ENCODE measurements at places on chromosomes 5 and 9.

DNA sequence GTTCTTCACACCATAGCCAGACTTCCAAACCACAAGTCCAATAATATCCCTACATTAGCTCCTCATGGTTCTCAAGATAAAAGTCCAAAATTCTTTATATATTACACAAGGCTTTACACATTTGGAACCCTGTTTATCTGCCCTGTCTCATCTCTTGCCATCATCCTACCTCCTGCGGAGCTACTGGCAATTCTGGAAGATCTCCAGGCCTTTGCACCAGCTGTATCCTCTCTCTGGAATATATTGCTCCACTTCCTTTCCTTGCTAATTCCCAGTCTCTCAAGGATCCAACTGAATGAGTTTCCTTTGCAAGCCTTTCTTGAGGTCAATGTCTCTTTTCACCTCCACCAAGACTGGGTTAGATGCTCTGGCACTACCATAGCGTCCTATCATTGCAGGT is 41.3 kb upstream of the MIER3 start:
- no peak for DNase-seq

- DNase-seq, result no peak
These were observed 78.7 kb downstream of the GAS1 start for GRCh38 chr9:86868616-86869015.

- no peak for DNase-seq
These were observed 10.7 kb downstream of the PRUNE2 start for GRCh38 chr9:76895186-76895585.

GRCh38 chr5:117455236-117456233 is 880.9 kb upstream of the SEMA6A start:
- DNase-seq, result no peak

DNA sequence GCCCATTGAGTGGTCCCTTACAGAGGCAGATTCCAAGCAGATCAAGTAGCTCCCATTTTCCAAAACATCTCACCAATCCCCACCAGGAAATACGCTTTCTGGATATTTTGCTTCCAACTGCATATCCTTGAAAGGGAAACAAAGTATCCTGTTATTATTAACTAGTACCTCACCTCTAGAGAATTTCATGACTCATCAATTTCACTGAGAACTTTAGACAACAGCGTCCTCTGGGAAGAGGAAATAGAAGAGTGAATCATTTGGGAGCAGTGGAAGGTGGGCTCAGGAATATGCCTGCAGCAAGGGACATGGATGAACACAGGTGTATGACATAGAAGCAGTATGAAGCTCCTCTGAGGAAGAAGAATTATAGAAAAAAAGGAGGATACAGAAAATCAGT is 186.7 kb downstream of the MARCHF11 start:
- no peak for DNase-seq

GRCh38 chr5:156693113-156693512 is 157.0 kb upstream of the PPP1R2B start:
- DNase-seq, result no peak

DNA sequence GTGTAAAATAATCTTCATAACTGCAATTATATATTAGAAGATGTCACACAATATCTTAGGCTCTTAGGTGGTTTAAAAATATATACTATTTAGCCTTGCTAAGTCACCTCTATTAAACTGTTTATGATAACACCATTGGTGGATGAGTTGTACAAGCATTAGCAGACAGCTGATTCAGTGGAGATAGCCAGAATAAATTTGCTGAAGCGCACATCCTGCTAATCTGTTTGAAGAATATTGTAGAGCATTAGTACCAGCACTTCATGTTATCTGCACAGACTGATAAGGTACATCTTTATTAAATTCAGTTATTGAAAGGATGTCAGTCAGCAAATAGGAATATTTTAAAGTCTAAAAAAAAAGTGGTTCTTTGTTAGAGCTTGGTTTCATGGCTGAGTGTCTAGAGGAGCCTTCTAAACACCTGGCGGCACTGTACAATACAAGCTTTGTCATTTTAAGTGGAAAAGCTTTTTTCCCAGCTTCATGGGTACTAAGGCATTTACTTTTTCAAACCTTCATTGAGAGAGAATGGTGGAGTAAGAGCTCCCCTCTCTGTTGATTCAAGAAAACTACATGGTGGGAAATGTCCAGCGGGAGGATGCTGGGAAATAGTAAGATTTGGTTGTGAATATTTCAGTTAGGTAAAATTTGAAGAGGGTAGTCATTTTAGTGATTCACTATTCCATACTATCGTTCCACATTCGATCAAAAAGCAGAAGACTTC is 275.1 kb downstream of the SLF1 start:
- DNase-seq, result no peak

GRCh38 chr5:90096415-90097081 is 313.0 kb downstream of the CETN3 start:
- no peak for DNase-seq

DNA sequence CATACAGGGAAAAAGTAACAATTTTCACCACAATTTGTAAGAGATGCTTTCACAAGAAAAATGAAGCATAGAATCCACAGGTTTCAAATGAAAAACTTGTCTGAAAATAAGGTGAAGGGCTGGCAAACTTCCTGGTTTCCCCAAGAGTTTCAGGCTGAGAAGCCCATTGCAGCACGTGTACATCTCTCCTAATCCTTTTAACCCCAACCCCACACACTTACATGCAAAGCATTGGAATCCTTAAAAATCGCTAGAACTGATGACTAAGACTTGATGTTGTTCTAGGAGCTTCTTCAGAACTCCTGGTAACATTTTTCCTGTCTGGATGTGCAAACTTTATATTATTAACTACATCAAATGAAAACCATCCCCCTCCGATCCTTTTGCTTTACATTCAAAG is 317.8 kb upstream of the RGMB start:
- no peak for DNase-seq

DNA sequence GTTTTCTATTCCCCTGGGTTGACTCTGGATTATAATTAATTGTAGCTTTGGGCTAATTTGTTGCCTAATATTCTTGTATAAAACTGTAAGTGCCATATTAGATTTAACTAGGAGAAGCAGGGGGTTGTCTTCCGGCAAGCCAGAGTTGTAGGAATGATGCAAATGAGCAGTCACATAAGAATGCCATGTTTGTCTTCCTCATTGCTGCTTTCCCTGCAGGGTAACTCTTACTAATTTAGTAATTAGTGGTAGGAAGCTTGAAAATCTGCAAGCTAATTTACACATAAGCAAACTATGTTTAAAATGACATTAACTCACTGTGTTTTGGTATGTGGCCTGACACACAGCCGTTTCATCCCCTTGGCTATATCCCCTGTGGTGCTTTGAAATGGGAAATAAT is 527.8 kb downstream of the KCTD16 start:
- no peak for DNase-seq

- no peak for DNase-seq
These were observed 110.8 kb downstream of the PCSK1 start for GRCh38 chr5:96322217-96322616.

DNA sequence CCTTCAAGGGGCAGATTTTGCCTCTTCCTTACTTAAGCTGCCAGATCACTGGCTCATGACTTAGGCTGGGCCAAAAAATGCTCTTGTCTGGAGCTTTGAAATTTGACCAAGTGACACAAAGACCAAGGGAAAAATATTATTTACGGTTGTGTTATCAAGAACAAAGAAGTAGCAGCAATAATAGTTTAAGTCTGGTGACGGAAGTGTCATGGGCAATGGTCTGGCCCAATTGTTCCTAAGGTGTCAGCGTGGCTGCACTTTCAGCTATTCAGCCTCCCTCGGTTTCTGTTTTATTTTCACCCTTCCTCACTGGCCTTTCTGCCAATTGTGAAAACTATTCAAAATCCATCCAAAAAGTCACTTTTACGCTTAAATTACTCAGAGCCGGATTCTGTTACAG is 185.3 kb downstream of the CDH18 start:
- DNase-seq, result no peak

- DNase-seq, result no peak
These were observed 250.3 kb downstream of the ASTN2 start for GRCh38 chr9:117164512-117164911.

DNA sequence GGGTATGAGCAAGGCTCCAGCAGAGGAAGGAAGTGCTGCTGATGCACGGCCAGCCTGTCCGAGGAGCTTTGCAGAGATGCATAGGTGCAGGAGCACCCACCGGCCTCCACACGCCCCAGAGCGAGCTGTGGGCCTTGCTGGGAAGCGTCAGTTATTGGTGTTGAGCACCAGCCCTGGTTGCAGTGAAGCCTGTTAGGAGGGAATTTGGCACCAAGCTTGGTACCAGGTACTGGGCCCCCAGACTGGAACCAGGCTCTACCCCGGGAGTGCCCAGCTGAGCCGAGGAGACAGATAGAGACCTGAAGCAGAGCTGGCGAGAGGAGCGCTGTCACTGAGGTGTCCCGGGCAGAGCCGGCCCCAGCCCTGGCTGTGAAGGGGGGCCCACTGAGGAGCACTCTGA is 5.2 kb downstream of the TCF7 start:
- no peak for DNase-seq

DNA sequence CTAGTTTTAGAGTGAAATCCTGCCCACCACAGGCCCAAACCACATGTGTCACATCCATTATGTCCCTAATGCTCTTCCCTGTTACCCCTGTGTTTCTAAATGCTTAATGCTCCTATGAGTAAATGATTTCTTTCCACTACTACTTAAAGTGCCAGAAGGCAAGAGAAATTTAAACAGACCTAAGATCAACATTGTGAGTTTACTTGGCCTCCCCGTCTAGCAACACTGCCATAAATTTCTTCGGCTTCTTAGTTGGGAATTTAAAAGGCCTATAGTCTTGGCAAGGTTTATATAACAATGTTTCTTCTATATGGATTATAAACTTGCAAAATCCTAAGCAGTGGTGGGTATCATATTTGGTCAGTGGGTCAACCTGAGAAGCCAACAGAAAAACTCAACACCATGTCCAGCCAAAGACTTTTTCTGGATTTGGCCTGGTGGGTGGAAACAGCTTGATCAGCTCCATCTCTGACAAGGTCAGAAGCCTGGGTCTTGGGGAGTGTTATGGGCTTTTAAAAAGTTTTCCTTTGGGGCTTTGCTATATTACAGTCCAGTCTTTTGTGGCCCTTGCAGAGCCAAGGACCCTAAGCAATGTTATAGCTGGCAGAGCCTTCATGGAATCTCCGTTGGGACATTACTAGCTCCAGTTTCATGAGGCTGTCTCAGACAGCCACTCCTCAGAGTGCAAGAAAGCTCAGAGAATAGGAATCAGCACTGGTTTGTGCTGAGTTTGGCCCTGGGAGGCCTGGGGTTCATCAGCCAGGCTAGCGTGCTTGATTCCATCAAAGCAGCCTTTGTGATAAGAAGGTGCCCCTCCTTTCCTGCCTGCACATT is 119.8 kb downstream of the PRDM6 start:
- DNase-seq, result no peak

DNA sequence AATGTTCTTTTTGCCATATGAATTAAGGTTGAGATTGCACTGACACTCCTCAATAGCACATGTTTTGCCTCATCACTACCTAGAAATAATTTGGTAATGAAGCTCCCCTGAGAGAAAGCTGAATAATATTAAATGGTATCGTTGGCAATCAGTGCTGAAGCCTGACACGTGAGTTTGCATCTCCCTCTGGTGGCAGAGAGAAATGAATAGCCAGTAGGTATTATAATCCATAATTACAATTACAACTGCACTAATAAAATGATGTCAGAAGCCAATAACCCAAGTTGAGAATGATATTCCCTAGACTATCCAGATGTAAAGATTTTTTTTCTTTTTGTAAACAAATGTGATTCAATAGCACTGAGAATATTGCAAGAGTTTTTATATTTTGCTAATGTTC is 700.3 kb downstream of the PTPRD start:
- no peak for DNase-seq

- DNase-seq, result no peak
These were observed 87.4 kb downstream of the THBS4 start for GRCh38 chr5:80122579-80122978.

- no peak for DNase-seq
These were observed 11.8 kb downstream of the HNRNPAB start for GRCh38 chr5:178216088-178216534.

DNA sequence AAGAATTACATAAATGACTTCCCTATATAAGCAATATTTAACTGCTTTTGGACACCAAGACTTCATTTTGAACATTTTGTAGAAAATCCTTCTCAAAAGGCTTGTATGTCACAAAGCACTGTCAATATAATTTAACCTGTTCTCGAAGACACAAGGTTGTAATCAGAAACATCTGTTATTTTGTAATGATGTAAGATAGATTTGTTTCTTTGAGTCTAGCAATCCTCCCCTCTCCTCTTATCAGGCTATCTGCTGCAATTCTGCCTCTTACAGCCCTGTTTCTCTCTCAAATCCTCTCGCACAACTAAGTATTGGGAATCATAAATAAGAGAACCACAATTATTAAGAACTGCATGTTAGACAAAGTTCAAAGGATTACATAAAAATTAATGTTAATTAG is 18.6 kb upstream of the TARS1 start:
- DNase-seq, result no peak

- DNase-seq, result no peak
These were observed 118.7 kb downstream of the LPAR1 start for GRCh38 chr9:110919609-110920008.

- DNase-seq, result no peak
These were observed 14.6 kb upstream of the LMX1B start for GRCh38 chr9:126599047-126599650.

GRCh38 chr9:90805006-90805996 is 3.7 kb downstream of the SYK start:
- no peak for DNase-seq

GRCh38 chr5:131000289-131000688 is 164.8 kb downstream of the HINT1 start:
- no peak for DNase-seq

DNA sequence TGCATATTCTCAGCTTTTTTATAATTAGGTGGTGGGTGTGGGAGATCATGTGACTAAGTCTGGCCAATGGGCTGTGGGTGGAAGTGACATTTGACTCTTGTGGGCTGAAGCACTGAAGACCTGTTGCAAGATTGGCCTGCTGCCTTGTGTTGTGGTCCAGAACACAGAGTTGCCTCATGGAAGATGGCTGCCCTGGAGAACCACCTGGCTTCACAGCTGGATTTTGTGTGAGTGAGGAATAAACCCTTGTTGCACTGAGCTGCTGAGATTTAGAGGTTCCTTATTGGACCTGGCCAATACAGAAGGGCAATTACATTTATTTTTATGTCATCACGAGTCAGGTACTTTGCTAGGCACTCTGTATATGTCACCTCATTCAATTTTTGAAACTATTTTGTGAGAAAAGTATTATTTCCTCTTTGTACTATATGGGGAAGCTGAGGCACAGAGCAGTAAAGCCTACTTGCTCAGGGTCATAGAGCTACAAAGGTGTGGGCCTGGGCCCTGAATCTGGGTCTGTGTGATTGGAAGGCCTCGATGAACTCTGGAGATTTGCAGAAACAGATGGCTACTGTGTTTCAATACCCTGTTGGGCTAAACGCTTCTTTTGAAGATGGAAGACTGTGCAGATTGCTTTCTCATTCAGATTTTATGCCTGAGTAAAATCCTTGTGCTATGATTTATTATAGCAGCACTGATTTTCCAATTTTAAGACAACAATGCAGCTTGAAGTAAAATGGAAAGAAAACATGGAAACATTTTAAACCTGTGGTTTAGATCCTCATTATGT is 71.2 kb upstream of the TBC1D2 start:
- DNase-seq, result no peak

- DNase-seq, result no peak
These were observed 134.6 kb upstream of the MYO10 start for GRCh38 chr5:17070647-17071046.

DNA sequence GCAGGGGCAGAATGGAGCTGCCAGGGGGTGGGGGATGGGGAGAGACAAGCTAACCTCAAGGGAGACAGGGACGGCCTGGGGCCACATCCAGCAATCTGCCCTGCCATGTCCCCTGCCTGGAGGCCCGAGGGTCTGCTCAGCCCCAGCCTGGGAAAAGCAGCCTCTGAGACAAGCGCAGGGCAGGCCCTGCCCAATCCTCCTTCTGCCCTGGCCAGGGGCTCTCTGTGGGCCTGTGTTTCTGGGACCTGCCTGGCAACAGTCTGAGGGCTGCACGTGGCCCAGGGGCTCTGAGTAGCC is 13.9 kb upstream of the QSOX2 start:
- DNase-seq, result no peak

Measured in esophagus squamous epithelium (tissue), 5 donors.